NCI-H187 treated with DMSO at 0.1 percent for 48 hours (cell line): ENCODE measurements at places on chromosomes 7 and 10.
A peak's percentile ranks its signal among the peaks of the same experiment; 100 is the strongest.

DNA sequence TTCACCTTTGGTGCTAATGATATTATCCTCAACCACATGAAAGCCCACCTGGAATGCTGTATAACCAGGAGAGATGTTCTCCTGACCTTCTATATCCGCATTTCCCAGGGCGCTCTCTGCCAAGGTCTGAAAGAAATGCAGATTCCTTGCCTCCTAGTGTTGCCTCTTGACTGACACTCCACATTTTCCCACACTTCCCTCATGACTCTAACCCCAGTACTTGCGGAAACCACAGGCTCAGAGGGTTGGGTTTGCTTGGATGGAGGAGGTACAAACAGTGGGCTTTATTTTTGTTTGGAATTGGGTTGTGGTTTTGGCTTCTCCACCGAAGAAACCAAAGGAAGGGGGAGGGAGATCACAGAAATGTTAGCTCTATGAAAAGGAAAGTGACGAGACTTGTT lies 222.9 kb upstream of the CELF2 start:
- DNase-seq: no peak

DNA sequence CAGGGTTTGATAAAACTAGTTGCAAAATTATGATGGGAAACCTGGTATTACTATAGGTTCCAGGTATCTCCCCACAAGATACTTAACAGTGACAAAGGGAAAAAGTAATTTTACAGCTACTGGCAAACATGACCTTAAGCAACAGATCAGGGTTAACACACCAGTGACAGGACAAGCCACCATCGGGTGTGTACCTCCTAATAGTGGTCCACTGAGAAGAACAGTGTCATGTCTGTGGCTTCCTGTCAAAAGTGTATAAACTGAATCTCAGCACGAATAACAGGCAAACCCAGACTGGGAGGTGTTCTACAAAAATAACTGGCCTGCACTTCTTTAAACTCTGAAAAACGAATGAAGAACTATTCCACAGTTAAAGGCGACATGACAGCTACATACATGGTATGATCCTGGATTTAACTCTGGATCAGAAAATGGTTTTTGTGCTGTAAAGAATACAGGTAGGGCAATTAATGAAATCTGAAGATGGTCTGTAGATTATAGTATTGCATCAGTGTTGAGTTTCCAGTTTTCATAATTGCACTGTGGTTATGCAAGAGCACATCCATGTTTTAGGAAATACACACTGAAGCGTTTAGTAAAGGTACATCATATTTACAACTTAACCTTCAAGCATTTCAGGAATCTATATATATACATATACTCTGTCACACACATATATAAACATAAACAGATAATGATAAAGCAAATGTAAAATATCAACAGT lies 32.0 kb upstream of the ARMS2 start:
- DNase-seq: no peak

- no peak for DNase-seq
Measured at GRCh38 chr10:97327348-97328294, 6.9 kb downstream of the FRAT2 start.

- no peak for DNase-seq
Measured at GRCh38 chr10:127415116-127415515, 134.0 kb upstream of the NPS start.

DNA sequence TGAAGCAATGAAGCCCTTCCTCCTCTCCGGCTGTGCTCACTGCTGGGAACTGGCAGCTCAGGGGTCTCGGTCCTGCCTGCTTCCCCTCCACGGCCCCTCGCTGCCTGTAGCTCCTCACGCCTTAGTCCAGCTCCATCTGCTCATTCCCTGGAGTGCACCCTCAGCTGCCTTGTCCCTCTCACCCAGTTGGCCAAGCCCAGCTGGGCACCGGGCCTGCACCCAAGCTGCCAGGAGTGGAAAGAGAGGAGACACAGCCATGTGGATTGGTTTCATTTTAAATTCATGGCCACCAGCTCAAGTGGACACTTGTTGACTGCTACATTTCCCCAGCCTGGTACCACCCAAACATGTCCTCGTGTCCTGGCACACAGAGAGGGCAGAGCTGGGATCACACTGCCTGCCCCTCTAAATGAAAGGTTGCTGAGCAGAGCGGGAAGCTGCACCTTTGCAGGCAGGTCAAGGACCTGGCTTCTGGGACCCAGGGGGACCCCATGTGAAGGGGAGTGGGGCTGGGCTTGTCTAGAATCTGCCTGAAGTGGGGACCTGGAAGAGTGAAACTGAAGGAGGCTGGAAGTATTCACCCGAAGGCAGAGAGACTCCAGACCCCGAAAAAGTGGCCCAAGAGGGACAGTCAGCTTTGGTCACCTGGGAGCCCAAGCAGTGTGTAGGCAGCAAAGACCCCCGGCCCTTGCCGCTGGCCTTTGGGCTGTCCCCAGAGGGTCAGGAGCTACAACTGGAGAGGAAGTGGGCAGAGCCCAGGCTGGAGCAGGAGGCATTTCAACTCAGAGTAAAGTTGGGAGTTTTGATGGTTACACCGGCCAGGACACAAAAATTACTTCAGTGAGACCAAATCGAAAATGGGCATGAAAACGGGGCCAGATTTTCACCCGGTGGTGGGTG lies 15.0 kb upstream of the BNIP3 start:
- no peak for DNase-seq

GRCh38 chr7:128135515-128136214 lies 104.4 kb upstream of the LRRC4 start:
- DNase-seq: no peak

GRCh38 chr7:151442776-151443496 lies 3.0 kb upstream of the CRYGN start:
- DNase-seq: no peak

GRCh38 chr10:76779796-76780301 lies 857.8 kb downstream of the KCNMA1 start:
- no peak for DNase-seq

DNA sequence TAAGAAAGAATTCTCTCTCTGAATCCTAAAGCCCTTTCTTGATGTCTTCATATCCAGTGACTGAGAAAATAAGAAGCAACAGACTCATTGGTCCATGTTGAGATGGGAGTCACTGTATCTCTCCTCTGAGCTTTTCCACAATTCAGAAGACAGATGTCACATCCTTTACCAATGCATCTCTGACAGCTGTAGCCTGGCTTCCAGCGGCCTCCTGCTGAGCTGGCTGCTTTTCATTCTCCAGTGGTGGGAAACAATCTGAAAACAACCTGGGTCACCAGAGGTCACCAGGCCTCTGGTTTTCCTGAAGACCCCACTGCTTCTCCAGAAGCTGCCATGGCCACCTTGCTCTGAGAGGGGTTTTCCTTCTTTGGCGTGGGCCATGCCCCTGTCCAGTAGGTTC lies 18.3 kb upstream of the RPA3 start:
- DNase-seq: no peak

DNA sequence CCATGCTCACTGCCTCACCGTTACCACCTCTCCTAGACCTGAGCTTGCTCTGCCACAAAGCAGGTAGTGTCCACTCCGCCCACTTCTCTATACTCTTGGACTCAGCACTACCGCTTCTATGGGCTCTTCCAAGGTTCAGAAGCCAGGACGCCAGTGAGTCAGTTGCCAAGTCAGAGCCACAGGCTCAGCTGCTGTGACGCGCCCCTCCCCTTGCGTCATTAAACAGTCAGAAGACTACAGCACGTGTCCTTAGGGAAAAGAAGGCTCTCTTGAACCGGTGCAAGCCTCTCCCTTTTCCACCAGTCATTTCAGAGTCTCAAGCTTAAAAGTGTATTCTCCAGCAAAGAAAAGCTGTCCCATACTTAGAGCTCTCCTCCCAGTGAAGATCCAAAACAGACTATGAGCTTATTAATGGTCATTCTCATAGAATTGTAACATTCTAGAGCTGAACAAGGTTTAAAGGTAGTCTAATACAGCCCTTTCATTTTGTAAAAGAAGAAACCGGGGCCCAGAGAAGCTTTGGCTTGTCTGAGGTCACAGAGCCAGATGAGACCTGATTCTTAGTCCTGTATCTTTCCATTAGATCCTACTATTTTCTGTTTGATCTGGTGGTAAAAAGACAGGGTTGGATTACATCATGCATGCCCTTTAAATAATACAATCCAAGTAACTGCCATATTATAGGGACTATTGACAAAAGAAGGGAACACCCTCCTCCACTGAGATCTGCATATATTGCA lies 40.9 kb upstream of the MET start:
- peak; percentile 56 for DNase-seq

- no peak for DNase-seq
Measured at GRCh38 chr7:3439333-3440030, 138.4 kb downstream of the SDK1 start.

DNA sequence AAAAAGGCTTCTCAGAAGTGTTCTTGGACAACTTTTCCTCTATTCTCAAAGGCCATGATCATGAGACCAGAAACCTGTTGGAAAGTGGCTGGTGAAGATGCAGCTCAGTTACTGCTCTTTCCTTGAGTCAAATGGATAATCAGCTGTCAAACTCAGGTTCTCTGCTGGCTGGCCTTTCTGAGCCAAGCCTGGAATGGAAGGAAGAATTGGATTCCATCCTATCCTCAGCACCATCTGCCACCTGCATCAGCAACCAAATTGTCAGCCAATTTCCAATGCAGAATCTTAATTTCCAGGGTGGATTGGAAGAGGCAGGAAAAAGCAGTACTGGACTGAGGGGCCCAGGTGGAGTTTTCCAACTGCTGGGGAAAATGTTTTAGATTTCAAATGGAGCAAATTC lies 631.7 kb downstream of the KCNMA1 start:
- DNase-seq: no peak

DNA sequence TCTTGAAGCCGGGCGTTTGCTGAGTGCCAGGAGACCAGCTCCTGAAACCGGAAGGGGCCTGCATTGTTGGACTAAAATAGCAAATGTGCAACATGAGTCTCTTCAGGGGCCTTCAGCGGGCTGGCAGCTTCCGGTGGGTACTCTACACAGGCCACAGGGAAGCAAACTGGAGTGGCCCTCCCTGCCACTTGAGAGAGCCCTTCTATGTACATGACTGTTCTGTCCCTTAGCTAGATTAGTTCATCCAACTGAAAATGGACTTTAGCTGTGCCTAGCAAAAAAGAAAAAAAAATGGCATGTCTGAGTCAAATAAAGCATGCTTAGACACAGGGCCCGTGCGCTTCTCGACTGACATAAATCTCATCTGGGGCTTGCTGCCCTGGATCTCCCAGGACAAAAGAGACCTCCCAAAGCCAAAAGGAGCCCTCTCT lies 115.3 kb upstream of the TCF7L2 start:
- DNase-seq: no peak

DNA sequence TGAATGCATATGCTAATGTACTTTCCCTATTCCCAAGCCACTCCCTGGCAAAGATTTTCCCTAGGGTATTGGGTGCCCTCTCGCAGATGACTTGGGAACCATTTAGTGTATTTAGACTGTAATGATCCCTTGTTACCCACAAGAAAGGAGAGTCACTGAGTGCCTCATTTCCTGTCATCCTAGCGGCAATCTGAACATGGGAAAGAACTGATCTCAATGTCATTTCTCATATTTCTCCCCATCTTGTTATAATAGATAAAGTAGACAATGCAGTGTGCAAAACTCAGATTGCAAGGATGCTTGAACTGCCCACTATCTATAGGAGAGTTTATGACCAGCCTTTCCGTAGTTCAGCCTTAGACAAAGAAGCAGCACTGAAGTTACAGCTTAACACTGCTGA lies 123.3 kb downstream of the MICU1 start:
- DNase-seq: no peak

DNA sequence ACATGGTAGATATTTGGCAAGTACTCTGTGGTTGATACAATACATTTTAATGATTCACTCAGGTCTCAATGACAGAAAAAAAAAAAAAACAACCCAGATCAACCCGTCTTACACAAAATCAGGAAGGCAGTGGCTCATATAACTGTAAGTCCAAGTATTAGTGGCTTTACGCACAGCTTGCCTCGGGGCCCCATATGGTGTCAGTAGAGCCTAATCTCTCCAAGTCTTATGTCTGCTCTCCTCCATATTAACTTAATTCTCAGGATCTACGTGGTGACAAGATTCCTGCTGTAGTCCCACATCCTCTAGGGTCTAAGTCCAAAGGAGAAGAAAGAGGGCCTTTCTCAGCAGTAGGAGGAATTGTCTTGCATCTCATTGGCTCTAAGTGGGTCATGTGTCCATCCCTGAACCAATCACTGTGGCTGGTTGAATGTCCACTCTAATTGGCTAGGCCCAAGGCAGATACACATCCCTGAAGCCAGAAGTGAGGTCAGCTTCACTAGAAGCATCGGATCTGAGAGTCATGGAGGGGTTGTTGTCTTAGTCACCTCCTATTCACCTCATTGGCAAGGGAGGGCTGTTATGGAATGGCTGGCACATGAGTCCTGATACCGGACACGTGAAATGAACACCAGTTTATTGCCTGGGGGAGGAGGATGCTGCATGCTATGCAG lies 20.5 kb upstream of the PLPP4 start:
- DNase-seq: no peak

DNA sequence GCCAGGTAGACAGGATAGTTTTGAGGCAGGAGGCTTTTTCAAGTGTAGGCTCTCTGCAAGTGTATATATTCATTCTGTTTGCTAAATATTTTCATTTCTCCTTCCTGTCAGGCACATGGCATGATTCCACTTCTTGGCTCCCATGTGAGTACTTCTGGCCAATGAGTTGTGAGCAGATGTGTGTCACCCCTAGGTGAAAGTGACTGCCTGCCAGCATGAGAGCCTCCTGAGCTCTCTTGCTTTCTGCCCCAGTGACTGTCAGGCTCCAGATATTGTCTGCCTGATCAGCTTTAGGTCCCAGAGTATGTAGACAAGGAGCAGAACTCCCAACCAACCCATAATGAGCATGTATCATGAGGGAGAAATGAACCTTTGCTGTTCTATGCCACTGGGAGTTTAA lies 257.6 kb upstream of the NPY start:
- no peak for DNase-seq

DNA sequence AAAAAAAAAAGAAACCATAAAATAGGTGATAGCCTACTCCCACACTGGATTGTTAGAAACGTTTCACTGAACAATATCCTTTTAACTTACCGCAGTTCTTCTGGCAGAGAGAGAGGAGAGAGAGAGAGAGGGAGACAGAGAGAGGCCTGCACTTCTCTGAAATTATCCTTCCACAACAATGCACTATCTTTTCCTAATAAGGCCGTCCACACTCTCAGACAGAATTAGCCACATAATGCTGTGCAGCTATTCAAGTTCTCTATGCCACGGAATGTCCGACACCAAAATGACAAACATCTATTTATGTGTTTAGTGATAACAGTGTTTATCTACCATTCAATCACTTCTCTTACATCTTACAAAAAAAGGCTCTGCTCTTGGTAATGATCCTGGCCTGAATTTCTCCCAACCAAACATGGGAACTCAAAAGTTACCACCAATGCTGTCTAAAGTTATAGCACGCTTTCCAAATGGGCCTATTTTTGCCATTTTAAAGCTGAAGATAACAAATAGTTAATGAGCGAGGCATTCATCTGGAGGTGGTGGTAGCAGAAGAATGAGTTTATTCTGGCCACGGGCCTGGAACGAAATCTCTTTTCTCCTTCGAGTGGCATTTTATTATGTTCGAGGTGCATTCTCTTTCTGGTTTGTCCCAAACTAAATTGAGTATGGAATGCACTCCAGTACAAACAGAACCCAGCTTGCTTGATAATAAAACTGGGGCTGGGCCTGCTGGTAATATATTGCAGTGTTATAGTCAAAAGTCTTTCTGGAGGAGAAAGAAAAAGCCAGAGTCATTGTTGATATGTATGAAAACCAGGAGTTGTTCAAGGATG lies 160.2 kb upstream of the SVIL start:
- no peak for DNase-seq
